ENCODE measurements at places on chromosomes 16 and 17.

- no peak for DNase-seq
These were observed 13.2 kb downstream of the RAB40B start for GRCh38 chr17:82685291-82685690.

GRCh38 chr17:30848021-30848420, 16.3 kb downstream of the ATAD5 start:
- no peak for DNase-seq

DNA sequence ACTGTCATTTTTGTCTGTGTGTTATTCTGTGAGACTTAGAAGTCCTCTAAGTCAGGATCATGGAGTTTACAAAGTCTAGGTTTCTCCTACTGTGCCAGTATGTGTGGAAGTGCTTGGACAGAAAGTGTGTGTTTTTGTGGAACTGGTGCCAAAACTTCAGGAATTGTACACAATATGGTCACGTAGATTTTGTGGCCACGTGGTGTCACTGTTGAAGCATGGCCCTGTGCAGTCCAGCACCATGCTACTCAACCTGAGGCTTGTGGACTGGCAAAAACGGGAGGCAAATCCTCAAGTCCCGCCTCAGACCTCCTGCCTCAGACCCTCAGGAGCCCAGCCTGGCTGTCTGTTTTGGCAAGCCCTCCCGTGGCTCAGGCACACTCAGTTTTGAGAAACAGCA, 16.7 kb upstream of the ALKBH5 start:
- DNase-seq: no peak

- DNase-seq: no peak
These were observed 33.3 kb downstream of the CDRT15 start for GRCh38 chr17:14203388-14203787.
